ENCODE measurements at places on chromosomes 12 and 14.

DNA sequence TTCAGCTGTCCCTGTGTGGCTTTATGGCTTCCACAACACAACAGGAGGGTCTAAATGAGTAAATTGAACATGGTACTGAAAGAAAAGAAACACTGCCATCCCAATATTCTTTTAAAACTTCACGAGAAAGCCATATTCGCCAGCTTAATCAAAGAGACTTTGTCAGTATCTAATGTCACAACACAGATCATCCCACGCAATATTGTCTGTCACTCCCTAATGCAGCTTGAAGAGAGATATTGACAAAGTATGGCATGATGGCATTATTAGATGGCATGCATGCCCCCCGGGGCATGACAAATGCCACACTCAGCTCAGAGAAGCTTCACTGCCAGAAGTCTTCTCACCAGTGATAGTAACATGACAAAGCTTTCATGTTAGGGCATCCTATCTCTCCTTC, 197.8 kb downstream of the TTC8 start:
- no peak for DNase-seq

DNA sequence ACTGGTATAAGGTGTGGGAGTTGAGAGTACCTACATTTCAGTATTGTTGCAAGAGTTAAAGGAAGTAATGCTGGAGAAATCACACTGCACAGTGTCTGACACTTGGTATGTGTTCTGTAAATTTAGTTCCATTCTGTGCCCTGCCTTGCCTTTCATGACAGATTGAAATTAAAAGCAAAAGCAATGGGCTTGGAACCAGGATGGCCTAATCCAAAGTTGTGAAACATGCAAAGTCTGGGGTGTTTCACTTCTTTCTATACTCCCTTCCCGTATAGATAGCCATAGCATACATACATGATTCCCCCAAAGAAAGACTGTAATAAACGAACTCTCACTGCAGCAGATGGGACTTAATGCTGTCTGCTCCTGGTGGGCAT, 281.1 kb downstream of the NRXN3 start:
- DNase-seq = no peak

DNA sequence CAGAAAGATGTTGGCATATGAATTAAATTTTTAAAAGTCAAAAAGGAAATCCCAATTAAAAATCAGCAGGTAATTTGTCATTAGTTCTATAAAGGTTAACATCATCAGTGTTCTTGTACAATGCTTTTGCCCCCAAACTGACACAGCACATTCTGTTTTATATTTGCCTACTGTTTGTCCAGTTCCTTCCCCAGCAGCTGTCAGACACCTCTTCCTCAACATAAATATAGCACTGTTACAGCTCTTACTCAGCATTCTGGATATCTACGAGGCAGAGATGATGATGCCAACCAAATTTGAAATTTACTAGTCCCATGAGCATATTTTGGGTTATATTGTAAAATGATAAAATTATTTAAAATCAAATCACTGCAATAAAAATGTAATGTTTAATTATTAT, 124.6 kb downstream of the SINHCAF start:
- DNase-seq = no peak

DNA sequence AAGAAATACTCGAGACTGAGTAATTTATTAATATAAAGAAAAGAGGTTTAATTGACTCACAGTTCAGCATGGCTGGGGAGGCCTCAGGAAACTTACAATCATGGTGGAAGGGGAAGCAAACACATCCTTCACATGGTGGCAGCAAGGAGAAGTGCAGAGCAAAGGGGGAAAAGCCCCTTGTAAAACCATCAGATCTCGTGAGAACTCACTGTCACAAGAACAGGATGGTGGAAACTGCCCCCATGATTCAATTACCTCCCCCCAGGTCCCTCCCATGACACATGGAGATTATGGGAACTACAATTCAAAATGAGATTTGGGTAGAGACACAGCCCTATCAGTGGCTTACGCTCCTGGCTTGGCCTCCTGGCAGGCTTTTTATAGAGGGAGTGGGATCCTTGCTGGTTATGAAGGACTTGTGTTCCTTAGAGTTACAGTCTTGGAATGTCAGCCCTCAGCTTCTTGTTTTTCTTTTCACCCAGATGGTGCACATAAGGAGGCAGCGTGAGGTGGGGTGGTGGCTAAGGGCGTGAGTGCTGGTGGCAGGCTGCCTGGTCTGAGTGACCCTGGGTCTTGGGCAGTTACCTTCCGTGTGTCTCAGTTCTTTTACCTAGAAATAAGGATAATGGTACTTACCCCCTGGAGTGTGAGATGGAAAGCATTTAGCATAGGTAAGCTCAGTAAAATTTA, 25.7 kb downstream of the TRAF3 start:
- DNase-seq = no peak

DNA sequence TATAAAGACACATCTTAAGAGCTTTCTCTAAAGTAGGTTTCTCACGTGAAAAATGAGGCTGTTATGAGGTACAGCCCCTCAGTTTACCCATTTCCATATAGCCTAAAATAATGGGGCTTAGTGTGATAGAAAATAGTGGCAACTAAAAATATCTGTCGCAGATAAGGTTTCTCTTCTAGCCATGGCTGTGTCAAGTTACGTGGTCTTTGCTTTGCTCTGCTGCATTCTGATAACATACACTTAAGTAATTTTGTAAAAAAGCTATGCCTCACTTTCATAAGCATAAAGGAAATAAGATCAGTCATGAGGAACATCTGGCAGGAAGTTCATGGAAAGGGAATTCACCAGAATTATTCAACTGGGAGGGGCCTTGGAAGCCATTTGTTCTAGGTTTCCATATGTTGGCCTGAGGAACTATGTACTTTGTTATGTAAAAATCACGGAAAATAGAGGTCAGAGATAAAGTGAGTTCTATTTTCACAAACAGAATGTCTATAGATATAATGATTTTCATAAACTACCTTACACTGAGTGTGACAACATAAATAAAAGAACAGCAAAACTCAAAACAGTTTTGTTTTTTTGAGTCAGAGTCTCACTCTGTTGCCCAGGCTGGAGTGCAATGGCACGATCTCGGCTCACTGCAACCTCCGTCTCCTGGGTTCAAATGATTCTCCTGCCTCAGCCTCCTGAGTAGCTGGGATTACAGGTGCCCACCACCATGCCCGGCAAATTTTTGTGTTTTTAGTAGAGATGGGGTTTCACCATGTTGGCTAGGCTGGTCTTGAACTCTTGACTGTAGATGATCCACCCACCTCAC, 195.6 kb upstream of the KRR1 start:
- no peak for DNase-seq

DNA sequence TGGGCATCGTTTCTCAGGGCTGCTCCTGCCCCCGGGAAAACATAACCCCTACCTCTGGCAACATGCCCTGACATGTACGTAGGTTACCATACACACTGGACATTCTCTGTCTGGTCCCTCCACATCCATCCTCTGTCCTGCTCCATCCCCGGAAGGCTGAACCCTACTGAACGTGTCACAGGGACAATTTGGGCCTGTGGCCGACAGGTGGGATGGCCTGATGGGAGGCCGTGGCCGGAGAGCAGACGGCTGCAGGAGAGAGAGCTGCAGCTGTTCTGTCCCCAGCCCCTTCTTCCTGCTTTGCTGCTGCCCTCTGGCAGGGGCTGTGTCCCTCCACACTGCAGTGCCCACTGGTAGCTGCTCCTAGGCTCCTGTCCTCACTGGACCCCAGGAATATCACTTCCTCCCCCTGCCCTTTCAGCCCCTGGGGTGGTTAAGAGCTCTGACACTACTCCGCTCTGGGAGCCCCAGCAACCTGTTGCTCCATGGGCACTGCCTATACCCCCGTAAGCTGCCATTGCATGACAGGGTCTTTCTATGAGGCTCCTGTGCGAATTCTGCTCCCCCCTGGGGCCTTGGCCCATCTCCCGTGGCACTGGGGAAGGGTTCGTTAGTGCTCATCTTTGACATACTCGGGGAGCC, 125.6 kb downstream of the RBM19 start:
- no peak for DNase-seq

DNA sequence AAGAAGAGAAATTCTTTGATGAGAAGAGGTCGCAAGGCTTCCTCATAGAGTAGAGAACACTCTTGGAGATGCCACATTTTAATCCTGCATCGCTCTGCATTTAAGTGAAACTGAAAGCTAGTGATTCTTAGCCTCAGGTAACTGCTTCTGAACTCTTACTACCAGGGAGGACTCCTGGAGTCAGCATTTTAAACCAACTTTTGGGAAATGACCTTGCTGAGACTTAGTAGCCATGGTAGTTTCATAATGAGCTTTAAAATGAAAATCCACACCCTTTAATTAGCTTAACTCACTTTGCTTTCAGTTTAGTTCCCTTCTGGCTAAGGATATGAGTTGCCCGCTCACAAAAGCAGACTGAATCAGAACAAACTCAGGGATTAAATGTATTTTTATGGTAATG, 80.3 kb downstream of the SYNE2 start:
- no peak for DNase-seq

All from cortex of kidney (tissue), 1 donor.